ENCODE measurements at places on chromosomes 5 and 9.
A peak's percentile ranks its signal among the peaks of the same experiment; 100 is the strongest.

- DNase-seq = peak; percentile 33
Observed at GRCh38 chr9:122821278-122821943, 7.0 kb downstream of the PDCL start.

GRCh38 chr5:31751610-31752009 lies 112.7 kb downstream of the PDZD2 start:
- no peak for DNase-seq

- DNase-seq = peak; percentile 64
Observed at GRCh38 chr5:110086658-110087388, 397.1 kb downstream of the MAN2A1 start.

GRCh38 chr5:117245130-117245529 lies 670.5 kb upstream of the SEMA6A start:
- DNase-seq = no peak

- DNase-seq = no peak
Observed at GRCh38 chr9:136743639-136744211, 985 bp upstream of the LCN10 start.

GRCh38 chr5:120538149-120538548 lies 74.0 kb downstream of the PRR16 start:
- DNase-seq = no peak

DNA sequence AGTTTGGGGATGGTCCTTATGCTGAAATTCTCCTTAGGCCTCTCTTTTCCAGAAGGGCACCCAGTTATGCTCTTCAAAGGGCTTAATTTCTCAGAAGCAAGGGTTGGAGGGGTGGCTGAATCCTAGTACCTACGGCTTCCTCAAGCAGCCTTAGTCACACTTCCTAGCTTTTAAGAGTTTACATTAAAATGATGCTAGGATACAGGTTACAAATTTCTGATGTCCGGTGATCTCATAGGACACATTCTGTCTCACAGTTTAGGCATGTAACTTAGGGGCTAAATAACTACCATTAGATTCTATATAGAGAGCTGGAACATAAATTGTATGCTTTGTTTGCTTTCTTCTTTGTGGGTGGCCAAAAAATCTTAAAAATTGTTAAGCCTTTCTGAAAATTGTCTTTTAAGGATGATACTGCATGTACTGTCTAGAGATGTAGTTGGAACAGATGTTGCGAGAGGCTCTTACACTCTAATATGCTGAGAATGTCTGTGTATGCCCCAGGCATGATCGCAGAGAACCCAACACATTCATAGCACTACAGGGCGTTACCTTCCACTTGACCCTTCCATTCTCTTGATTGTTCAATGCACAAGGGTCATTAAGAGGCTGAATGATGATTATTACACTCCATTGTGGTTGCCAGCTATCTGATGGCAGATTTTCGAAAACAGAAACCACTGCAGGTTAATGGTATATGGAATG lies 139.1 kb downstream of the TMEM38B start:
- DNase-seq = no peak

DNA sequence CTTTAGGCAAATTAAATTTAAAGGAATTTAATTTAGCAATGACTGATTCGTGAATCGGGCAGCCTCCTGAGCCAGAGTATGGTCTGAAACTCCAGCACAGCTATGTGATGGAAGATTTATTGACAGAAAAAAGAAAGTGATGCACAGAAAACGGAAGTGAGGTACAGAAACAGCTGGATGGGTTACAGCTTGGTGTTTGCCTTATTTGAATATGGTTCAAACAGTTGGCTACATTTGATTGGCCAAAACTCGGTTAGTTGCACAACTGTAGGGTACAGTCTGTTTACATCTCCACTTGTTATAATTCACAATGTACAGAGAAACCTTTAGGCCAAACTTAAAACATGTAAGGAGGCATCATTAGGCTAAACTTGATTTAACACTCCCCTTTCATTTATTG lies 1716.1 kb upstream of the C9orf72 start:
- no peak for DNase-seq

- no peak for DNase-seq
Observed at GRCh38 chr5:133319905-133320520, 268.2 kb downstream of the HSPA4 start.

DNA sequence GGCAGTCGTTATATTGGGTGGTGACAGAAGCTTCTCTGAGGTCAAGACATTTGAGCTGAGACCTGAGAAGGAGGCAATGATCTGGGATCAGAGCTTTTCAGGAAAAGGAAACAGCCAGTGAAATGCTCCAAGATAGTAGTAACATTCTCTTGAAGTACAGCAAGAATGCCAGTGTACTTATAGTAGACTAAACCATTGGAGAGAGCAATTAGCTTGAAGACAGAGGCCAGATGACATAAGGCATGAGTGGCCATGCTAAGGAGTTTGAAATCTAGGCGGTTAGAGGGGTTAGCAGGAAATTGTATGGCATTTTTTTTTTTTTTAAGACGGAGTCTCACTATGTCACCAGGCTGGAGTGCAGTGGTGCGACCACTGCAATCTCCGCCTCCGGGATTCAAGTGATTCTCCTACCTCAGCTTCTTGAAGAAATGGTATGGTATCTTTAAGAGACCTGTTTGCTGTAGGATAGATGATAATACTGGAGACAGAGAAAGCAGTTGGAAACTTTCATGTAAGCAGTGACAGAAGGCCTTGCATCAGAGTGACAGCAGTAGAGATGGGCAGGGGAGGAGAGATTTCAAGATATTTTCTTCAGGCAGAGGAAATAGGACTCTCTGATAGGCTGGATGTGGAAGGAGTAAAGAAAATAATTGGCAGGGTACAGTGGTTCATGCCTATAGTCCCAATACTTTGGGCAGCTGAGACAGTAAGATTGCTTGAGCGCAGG lies 482.2 kb upstream of the PAPPA start:
- no peak for DNase-seq

GRCh38 chr5:1736065-1736464 lies 63.6 kb downstream of the MRPL36 start:
- DNase-seq = no peak

DNA sequence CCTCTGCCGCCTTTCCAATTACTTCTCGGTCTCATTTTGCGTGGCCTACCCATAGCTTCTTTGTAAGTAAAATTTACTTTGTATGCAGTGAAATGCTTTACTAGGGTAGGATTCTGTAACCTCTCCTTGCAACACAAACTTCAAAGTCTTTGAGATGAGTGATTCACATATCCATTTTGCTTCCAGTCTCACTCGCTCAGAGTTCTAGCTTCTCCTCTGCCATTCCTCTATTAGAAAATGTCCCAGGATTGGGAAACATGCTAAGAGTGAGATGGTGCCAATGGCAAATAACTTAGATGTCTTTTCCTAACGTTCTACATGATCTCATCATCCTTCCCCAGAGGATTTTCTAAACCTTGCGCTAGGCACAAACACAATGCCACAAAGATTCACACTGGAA lies 270.5 kb upstream of the SLC30A5 start:
- DNase-seq = no peak

DNA sequence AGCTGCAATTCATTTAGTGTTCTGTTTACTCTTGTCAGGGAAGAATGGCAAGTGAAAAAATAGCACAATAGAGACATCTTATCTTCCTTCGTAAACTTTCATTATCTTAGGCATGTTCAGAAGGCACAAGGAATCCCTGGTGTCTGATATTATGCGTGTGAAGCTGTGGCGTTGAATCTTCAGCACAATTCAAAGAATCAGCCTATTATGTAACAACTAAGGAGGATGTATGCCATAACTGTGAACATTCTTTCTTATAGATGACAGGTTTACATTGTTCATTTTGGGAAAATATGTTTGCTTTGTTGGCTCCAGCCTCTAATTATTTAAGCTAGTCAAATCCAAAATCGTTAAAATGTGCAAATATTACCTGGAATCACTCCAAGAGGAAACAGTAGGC lies 446.1 kb downstream of the ANXA1 start:
- no peak for DNase-seq

DNA sequence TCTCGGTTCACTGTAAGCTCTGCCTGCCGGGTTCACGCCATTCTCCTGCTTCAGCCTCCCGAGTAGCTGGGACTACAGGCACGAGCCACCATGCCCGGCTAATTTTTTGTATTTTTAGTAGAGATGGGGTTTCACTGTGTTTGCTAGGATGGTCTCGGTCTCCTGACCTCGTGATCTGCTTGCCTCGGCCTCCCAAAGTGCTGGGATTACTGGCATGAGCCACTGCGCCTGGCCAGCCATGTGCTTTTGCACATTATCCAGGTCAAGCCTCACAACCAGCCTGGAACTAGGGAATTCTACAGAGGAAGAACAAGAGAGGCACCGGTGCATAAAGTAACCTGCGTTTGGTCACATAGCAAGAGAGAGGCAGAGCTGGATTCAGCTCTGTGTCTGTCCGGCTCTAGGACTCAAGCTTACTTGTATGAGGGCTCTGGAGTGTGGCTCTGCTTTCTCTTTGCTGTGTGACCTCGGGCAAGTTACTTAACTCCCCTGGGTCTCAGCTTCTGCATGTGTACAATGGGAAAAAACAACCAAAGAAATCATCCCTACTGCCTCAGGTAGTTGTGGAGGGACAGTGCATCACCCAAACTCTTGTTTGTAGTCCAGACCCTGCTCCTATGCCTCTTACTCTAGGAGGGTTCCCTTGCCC lies 6.3 kb downstream of the FGF18 start:
- no peak for DNase-seq

GRCh38 chr9:136840877-136841645 lies 1.2 kb upstream of the AJM1 start:
- peak; percentile 91 for DNase-seq

- DNase-seq = no peak
Observed at GRCh38 chr9:89538871-89539270, 41.0 kb upstream of the SEMA4D start.

GRCh38 chr5:161391016-161391415 lies 155.5 kb downstream of the GABRB2 start:
- no peak for DNase-seq

DNA sequence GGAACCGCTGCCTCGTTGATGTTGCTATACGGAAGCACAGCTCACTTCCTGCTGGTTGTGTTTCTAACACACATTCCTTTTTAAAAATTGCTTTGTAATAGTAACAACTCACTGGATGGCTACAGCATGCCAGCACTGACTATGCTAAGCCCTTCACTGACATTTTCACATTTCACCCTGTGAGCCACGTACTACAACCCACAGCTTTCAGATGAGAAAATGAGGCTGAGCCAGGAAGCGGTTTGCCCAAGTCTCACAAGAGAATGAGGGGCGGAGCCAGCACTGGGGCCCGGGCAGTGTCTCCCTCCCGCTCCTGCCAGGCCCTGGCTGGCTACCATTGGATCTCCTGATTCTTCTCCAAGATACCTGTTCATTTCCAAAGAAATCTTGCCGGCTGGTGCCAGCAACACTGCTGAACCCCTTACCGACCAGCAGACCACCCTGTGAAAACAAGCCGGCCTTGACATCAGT lies 38.3 kb downstream of the FAM78A start:
- peak; percentile 63 for DNase-seq

- DNase-seq = no peak
Observed at GRCh38 chr5:14057289-14057688, 85.9 kb upstream of the TRIO start.

DNA sequence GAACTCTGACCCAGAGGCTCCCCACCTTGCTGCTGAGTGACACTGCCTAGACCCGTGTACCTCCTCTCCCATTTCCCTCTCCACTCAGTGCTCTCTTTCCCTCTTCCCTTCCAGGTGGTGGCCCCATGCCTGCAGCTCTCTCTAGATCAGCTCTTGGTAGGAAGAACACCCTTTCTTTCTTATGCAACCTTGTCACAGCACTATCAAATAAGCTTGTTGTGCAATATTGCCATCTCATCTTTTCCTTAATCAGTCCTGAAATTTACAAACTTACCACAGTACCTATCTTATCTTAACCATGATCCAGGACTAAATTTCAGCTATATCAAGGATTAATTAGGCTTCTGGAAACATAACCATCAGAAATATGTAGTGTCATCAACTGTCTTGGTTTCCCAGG lies 88.6 kb downstream of the ZFAND5 start:
- DNase-seq = no peak

Measured in Ammon's horn (tissue), 1 donor.